WTC11 (cell line): ENCODE measurements at places on chromosomes 12 and 14. TPM values are rescaled to one million over a fixed set of nuclear protein-coding genes. Genes with fewer than 3 reads are reported as not detected.

The INSM2 gene
- total RNA-seq = 0.07 TPM in 1 of 3 replicates, not detected in the others

The FGF6 gene
- not detected in 3 replicates for total RNA-seq

The KLRK1 gene
- 0.15 to 0.23 TPM in 2 of 3 replicates, not detected in the other for total RNA-seq

The ZC2HC1C gene
- total RNA-seq = 1.3 to 1.8 TPM (median 1.6 TPM) in 3 replicates

The DNAH10 gene
- 0.07 to 0.11 TPM (median 0.09 TPM) in 3 replicates for total RNA-seq

The CCDC38 gene
- total RNA-seq = 0.07 TPM in 1 of 3 replicates, not detected in the others

The METTL25 gene
- 6.3 to 8.0 TPM (median 7.2 TPM) in 3 replicates for total RNA-seq

The KRT85 gene
- not detected in 3 replicates for total RNA-seq

The DBX2 gene
- 0.27 to 0.35 TPM (median 0.27 TPM) in 3 replicates for total RNA-seq

The SLC2A13 gene
- total RNA-seq = 12.5 to 15.3 TPM (median 13.1 TPM) in 3 replicates

The LBHD2 gene
- total RNA-seq = not detected in 3 replicates

The HOTAIR gene
- not detected in 3 replicates for total RNA-seq

The KRT78 gene
- total RNA-seq = not detected in 3 replicates

The SLC6A15 gene
- total RNA-seq = 27.0 to 30.7 TPM (median 27.2 TPM) in 3 replicates

The CD27 gene
- 0.23 to 0.34 TPM (median 0.28 TPM) in 3 replicates for total RNA-seq

The NYNRIN gene
- total RNA-seq = 16.6 to 18.3 TPM (median 17.9 TPM) in 3 replicates

The GLI1 gene
- total RNA-seq = 16.2 to 19.1 TPM (median 16.7 TPM) in 3 replicates

The HOXC10 gene
- 0.09 TPM in 1 of 3 replicates, not detected in the others for total RNA-seq

The PPP1R3E gene
- 4.1 to 7.4 TPM (median 5.9 TPM) in 3 replicates for total RNA-seq

The IL23A gene
- 2.9 to 3.0 TPM (median 2.9 TPM) in 3 replicates for total RNA-seq

The ARHGAP9 gene
- total RNA-seq = 3.6 to 3.9 TPM (median 3.8 TPM) in 3 replicates

The CD163 gene
- 0.77 to 1.1 TPM (median 0.96 TPM) in 3 replicates for total RNA-seq

The LALBA gene
- not detected in 3 replicates for total RNA-seq

The BIN2 gene
- total RNA-seq = 0.14 to 0.44 TPM (median 0.20 TPM) in 3 replicates

The CCDC177 gene
- total RNA-seq = 1.7 to 2.2 TPM (median 2.1 TPM) in 3 replicates

The ACSM4 gene
- not detected in 3 replicates for total RNA-seq

The FBXL14 gene
- total RNA-seq = 12.0 to 14.6 TPM (median 12.9 TPM) in 3 replicates

The PTPRO gene
- total RNA-seq = 0.57 to 1.1 TPM (median 1.0 TPM) in 3 replicates

The KCNA5 gene
- total RNA-seq = 0.14 to 0.23 TPM (median 0.22 TPM) in 3 replicates

The MSRB3 gene
- total RNA-seq = 0.80 to 1.8 TPM (median 0.85 TPM) in 3 replicates

The KRT86 gene
- 0.11 to 0.18 TPM in 2 of 3 replicates, not detected in the other for total RNA-seq

The TAMALIN gene
- 5.5 to 7.1 TPM (median 6.1 TPM) in 3 replicates for total RNA-seq

The IGFBP6 gene
- total RNA-seq = 6.4 to 11.2 TPM (median 7.4 TPM) in 3 replicates
